ENCODE measurements at places on chromosomes 7 and 10.

- DNase-seq, result no peak
These were observed 13.9 kb downstream of the LMTK2 start for GRCh38 chr7:98120559-98120958.

GRCh38 chr10:50909334-50910014, 24.0 kb upstream of the A1CF start:
- no peak for DNase-seq

DNA sequence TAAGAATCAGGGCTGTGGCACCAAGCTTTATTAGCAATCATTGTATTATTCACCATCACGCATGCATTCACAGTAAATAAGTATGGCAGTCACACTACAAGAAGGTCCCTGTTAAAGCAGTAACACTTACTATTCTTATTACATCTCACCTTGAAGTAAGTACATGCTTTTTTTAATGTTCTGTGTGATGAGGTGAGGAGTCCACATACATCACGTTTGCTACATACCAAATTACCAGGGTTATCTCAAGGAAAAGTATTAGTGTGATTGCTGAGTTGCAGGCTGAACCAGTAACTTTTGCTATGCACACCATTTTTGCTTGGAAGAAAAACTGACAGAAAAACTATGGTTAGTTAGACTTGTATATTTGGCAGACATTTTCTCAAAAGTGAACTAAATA, 24.7 kb downstream of the CPA1 start:
- no peak for DNase-seq

- DNase-seq, result no peak
These were observed 312.1 kb upstream of the MEOX2 start for GRCh38 chr7:15998617-15999016.

DNA sequence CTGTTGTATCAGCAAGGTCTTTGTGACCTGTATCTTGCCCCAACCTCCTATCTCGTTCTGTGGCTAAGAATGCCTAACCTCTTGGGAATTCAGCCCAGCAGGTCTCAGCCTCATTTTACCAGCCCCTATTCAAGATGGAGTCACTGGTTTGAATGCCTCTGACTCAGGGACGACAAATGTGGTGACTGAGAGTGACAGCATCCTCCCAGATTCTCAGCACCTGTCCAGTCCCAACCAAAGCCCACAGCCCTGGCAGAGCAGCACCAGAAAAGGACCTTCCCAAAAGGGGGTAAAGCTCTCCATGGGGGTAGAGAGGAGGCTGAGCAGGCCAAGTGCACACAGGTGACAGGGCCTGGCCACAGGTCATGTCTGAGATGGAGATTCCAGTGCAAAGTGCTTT, 35.4 kb upstream of the GPAM start:
- DNase-seq, result no peak

DNA sequence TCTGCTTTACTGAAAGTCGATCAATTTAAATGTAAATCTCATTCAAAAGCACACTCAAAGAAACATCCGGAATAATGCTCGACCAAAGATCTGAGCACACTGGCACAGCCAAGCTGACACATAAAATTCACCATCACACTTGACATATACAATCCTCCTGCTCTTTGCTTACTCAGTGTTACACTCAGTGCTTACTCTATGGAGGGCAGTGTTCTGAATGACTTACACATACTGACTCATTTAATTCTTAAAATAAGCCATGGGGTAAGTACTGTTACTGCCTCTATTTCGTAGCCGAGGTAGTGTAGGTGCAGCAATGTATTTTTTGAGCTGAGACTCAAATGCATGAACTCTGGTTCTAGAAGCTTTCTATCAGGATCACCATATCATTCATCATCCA, 421.5 kb upstream of the LRRN3 start:
- DNase-seq, result no peak

- no peak for DNase-seq
These were observed 4.2 kb downstream of the HTRA1 start for GRCh38 chr10:122465401-122466040.

DNA sequence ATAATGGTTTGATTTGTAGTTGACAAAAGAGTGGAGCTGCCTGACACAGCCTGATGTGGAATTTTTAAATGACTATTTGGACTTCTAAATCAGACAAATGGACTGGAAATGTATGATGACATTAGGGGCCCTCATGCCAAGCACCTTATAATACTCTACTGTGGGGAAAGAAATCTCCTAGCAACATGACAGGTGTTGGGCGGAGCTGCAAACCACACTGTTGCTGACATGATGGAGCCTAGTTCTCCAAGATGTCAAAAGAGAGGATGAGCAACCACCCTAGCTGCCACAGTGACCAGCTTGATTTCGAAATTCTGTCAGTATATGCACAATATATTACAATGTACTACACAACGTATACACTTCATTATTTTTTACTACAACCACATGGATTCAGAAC, 65.8 kb downstream of the RHOBTB1 start:
- DNase-seq, result no peak

DNA sequence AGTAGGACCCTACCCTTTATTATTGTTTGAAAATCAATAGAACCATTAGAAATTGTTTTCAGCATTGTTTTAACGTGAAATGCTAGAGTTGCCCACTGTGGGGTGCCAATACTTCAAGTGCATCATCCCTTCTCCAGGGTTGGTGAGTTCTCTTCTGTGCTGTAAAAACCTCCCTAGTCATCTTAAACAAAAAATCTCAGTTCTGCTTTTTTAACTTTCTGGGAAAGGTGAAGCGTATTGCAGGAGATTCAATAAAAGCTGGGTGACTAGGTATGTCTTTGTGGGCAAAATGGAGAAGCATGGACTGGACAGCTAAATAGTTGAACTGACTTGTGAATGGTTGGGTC, 699.1 kb downstream of the SUGCT start:
- DNase-seq, result no peak
